Caco-2 (cell line): ENCODE measurements at places on chromosomes 11 and 22. TPM values are rescaled to one million over a fixed set of nuclear protein-coding genes. Genes with fewer than 3 reads are reported as not detected.
A peak's percentile ranks its signal among the peaks of the same experiment; 100 is the strongest.

OR51I1 gene
- not detected in 2 replicates for total RNA-seq

CHRM1 gene
- not detected in 2 replicates for total RNA-seq

RIMBP3B gene
- not detected in 2 replicates for total RNA-seq

OR5J2 gene
- not detected in 2 replicates for total RNA-seq

HOATZ gene
- not detected in 2 replicates for total RNA-seq

PANX3 gene
- not detected in 2 replicates for total RNA-seq

SPINDOC gene
- total RNA-seq: 71.2 and 72.1 TPM in 2 replicates

DNAJB7 gene
- not detected in 2 replicates for total RNA-seq

MFNG gene
- total RNA-seq: 3.6 TPM in 2 replicates

HRAS gene
- total RNA-seq: 60.2 and 69.0 TPM in 2 replicates

HTR3B gene
- total RNA-seq: not detected in 2 replicates

KCNQ1 gene
- total RNA-seq: 0.72 and 1.0 TPM in 2 replicates

- no peak for DNase-seq
Observed at GRCh38 chr22:39296535-39296934, 22.9 kb downstream of the RPL3 start.

DNA sequence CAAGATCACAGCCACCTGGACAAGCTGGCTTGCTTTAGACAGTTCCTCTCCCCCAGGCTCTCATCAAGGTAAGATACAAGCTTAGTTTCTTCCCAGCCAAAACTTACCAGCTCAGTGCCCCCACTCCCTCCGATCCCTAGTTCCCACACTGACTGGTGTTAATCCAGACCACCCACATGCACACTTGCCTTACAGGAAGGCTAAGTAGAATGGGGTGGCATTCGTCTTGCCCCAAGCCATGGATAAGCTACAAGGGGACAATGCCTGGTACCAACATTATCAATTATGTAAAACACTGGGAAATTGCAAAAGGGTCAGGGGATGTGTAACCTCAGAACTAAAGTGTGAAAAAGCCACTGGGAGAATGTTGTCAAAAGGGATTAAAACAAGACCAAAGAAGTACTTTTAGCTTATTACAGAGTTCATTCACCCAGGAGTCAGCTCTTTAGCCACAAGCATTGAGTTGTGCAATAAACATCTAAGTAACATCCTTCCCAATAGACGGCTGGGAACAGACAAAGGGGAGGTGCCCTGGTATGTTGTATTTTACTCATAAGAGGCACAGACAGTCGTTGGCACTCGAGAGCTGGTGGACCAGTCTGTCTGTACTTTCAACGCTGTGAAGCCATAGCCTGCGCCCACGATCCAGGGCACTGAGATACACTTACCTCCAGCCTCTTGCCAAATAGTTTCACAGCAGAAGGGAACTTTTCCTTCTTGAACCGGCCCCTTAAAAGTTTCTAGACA is 1.1 kb downstream of the DHCR7 start:
- peak; percentile 28 for DNase-seq

DNA sequence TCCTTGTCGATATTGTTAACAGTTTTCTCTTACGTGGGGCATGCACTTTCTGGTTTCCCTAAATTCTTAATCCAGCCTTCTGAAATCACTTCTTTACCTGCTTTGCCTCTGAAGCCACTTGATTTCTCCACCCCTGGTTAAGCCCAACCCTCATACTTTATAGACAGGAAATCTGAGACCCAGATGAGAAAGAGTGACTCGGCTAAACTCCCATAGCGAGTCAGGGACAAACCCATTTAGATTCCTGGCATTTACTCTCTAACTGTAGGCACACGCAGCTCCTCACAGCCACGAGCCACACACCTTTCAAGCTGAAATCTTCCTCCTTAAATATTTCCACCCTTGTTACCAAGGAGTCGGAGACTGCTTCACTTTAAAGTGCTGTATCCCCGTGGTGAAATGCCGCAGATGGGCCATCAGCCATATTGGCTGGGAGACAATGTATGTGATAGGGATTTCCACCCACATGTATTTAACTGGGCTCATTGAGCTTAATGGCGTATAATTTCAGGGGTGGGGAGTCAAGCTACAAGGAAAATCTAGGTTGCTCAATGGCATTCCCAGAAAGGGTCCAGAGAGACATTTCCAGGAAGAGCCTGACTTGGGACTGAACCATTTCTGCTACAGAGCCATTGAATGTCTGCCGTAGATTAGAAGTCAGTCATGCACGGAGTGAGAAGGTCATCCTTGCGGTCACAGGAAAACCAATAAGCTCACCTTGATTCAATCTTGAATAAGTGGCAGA is 49.9 kb upstream of the GRK3 start:
- no peak for DNase-seq

DNA sequence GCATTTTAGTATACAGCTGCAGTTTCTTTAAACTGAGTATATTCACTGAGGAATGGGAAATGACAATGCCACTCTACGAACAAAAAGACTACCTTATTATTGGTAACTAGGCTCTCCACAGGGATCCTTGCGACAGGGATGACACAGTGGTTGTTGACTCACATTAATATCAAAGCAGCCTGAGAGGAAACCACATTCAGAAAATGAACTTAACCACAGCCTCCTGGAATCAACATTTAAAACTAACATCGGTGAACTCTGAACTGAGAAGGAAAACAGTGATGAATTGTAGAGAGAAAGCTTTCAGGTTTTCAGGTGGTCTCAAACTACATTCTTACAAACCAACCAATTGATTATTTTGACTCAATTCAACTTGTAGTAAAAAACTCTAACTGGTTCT is 90.3 kb upstream of the MTMR2 start:
- DNase-seq: no peak

DNA sequence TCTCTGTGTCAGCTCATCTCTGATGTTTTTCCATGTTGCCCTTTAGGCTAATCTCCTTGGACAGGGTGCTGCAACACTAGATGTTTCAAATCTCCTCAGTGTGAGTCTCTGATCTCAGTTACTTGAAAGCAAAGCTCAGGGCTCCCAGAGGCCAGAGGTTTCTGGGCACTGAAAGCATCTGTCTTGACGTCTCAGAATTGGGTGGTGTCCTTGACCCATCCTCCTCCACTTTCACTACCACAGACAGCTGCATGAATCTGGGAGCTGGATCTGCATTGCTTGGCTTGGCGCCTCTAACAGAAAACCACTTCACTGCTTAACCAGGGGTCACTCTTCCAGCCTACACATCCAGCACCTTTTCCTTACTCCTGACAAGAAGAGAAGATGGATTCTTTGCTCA is 399.4 kb downstream of the NXPE2 start:
- no peak for DNase-seq

DNA sequence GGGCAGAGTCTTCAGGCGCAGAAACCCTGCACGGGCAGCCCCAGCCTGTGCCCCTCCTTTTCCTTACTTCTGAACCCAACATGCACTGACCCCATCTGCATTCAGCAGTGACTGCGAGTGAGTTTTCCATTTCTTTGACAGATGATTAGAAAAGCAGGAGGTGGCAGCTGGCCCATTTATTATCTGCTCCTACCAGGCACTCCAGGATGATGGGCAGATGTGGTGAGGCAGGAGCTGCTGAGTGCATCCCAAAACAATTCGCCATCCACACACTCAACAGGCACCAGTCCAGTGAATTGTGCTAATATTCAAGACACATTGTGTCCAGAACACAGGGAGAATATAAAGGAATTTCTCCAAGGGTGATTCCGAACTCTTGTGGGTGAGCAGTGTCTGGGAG is 208.5 kb downstream of the TENM4 start:
- no peak for DNase-seq

- DNase-seq: peak; percentile 76
Observed at GRCh38 chr11:65744026-65744698, 23.6 kb upstream of the RNASEH2C start.

- no peak for DNase-seq
Observed at GRCh38 chr11:124026498-124026897, at the start of gene OR10G8. Gene OR10G8 (plus strand): TSS chr11:124026798. CDS start chr11:124029623, 2,825 bp downstream.

- peak; percentile 27 for DNase-seq
Observed at GRCh38 chr11:117392001-117392690, 64.5 kb downstream of the CEP164 start.

DNA sequence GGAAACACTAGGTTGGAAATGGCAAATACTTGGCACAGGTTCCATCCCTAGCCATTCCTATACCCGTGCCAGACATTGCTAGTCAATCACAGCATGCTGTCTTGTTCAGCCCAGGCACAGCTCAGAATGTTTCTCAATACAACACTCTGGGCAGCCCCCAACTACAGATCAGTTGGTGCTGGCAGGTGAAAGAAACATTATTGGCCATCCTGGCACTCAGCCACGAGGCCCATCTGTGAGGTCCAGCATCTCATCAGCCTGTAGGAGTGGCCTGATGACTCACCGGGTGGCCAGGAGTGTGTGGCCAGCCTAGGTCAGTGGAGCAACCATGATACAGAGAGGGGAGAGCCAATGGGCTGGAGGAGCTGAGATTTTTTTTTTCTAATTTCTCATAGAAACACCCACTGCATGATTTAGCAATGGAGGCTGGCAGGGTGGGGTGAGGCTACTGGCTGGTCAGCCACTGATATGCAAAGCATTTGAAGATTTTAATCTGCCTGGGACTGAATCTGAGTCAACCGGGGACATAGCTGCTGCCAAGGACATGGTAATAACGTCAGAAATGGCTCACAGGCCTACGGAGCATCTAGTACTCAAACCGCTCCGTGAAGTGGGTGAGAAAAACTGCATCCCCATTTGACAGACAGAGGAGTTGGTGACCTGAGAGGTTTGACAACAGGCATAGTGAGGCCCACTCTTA is 5.4 kb downstream of the MYO18B start:
- no peak for DNase-seq

GRCh38 chr11:119093942-119094815 is 7.5 kb downstream of the DPAGT1 start:
- DNase-seq: peak; percentile 66

DNA sequence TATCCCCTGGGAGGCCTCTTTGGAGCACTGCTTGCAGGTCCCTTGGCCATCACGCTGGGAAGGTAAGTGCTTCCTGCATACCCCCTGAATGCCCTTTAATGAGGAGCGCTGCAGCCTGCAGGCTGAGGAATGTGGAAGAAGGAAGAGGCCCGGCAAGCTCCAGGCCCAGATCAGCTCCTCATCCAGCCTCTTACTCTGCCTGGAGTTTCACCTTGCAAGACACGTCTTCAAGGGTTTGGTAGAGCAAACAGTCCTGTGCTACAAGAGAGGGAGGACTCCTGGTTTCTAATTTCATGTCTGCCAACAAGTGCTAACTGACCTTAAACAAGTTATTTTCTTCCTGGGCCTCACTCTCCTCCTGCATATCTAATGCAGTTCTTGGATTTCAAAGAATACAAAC is 10.9 kb downstream of the SLC2A11 start:
- no peak for DNase-seq

GRCh38 chr22:33461698-33462434 is 403.7 kb upstream of the SYN3 start:
- DNase-seq: no peak

DNA sequence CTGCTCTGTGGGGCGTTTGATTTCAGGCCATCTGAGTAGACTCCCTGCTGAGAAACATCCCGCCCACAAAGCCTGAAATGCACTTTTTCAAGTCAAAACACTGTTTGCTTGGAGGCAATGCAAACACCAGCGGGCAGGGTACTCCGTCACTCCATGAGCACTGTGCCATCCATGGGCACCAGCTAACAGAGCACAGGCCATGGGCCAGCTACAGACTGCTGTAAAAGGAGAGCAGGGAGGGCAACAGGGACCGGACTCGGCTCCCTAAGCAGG is 16.6 kb upstream of the EFCAB6 start:
- no peak for DNase-seq

GRCh38 chr11:57871231-57871630 is 109.6 kb downstream of the CTNND1 start:
- no peak for DNase-seq

- no peak for DNase-seq
Observed at GRCh38 chr22:25689631-25690030, 52.4 kb upstream of the MYO18B start.

DNA sequence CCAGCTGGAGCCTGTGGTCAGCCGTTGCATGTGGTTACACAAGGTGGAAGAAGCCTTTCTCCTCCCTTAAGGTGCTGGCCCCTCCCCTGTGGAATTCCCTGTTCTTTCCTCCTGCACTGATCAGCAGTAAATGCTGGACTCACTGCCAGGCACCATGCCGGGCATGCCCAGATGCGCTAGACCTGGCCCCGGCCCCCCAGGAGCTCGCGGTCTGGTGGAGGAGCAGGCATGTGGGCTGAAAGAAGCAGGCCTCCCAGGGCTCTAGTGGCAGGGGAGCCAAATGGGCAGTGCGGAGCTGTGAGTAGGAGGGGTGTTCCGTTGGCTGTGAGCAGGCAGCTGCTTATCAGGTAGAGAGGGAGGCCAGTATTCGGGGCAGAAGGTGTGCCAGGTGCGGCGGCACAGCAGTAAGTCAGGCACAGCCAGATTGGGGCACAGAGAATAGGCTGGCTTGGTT is 10.2 kb downstream of the DGKZ start:
- no peak for DNase-seq

DNA sequence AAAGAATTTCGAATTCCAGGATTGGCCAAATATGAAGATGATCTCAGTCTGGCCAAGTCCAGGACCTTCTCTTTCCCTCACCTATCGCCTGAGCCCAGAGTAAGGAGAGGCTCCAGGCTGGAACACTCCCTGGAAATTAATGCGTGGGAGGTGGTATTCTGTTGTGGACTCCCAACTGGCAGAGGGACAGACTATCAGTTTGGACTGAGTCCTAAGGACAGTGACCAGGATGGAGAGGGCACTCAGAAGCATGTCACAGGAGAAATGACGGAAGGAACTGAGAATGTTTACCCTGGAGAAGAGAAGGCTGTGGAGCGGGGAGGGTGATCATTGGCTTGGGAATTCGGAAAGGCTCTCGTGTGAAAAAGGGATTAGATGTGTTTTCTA is 84.4 kb downstream of the RPL27A start:
- no peak for DNase-seq
